ENCODE measurements at places on chromosomes 3 and 15.

- no peak for DNase-seq
Observed at GRCh38 chr3:14434126-14434497, 31.7 kb downstream of the SLC6A6 start.

- no peak for DNase-seq
Observed at GRCh38 chr15:58352026-58352929, 79.5 kb upstream of the LIPC start.

- DNase-seq, result no peak
Observed at GRCh38 chr3:47565734-47566550, 12.7 kb downstream of the CSPG5 start.

DNA sequence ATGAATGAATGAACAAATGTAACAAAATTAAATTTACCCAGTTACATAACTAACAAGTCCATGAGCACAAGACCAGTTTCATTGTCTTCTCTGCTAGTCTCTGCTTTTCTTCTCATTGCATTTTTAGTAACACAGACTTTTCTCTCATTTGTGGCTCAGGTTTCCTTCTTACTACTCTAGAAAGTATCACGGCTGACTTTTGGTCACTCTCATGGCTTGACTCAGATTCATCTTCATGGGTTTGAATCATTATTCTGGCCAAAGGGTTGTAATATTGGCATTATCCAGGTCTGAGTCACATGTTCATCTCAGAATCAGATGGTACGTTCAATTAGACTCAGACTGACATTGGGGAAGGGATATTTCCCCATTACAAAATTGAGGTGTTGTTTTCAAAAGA is 121.5 kb upstream of the SATB1 start:
- no peak for DNase-seq

DNA sequence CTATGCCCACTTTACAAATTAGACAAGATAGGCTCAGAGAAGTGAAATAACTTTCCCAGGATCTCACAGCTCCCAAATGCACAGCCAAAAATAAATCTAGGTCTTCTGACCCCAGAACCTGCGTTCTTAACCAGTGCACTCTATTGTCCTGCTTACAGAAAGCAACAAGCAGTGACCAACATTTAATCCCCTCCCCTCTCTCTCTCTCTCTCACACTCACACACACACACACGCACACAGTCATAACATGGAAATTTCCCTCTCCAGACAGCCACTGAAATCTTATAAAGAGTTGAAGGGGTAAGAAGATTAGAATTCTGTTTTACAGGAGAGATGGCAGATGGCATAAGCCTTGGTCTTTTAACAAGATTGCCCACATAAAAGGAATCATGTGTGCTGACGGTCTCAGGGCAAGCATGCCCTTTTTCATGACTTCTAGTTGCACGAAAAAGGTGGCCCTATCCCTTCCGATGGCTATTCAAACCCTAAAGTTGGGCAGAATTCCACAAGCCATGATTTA is 29.4 kb downstream of the EOGT start:
- no peak for DNase-seq

- no peak for DNase-seq
Observed at GRCh38 chr3:128591738-128592426, 58.7 kb downstream of the RPN1 start.

GRCh38 chr3:169478566-169479313 is 184.8 kb downstream of the MECOM start:
- no peak for DNase-seq

- no peak for DNase-seq
Observed at GRCh38 chr3:65251375-65251774, 563.6 kb upstream of the ADAMTS9 start.

- no peak for DNase-seq
Observed at GRCh38 chr15:72584006-72584405, 70.5 kb upstream of the GOLGA6B start.

DNA sequence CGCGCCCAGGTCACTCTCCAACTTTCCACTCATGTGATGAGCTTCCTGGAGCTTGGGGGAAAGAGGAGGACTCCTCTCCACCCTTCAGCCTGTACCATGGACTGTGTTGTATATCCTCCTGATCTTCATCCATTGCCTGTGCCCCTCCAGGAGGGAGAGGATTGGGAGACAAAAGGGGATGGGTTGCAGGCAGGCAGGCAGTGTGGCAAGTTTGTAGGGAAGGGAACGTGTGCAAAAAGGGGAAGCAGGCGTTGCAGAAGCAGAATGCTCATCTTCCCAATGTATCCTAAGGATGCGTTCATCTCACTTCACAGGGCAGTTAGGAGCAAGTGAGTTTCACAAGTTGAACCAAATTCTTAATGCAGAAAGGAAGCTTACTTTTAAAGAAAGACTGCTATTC is 28.1 kb upstream of the GHSR start:
- DNase-seq, result no peak

- DNase-seq, result no peak
Observed at GRCh38 chr15:70058642-70059360, 38.9 kb downstream of the TLE3 start.

DNA sequence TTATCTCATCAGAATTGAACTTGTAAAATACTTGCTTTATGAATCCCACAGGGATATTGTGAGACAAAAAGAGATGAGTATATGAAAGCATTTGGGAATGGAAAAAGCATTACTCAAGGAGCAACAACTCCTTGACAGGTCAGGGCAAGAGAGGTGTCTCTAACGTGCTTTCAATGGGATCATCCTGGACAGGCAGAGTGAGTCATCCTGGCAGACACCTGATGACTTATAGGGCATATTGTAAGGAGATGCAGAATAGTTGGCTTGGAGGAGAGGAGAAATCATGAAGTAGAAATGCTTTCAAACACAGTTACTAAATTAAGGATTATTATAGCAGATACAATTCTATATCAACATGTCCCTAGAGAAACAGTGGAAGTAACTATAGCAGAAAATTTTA is 71.9 kb upstream of the THSD4 start:
- DNase-seq, result no peak

GRCh38 chr15:80099241-80099640 is 39.8 kb downstream of the ZFAND6 start:
- DNase-seq, result no peak

- no peak for DNase-seq
Observed at GRCh38 chr3:193416629-193417028, 38.1 kb upstream of the ATP13A5 start.

DNA sequence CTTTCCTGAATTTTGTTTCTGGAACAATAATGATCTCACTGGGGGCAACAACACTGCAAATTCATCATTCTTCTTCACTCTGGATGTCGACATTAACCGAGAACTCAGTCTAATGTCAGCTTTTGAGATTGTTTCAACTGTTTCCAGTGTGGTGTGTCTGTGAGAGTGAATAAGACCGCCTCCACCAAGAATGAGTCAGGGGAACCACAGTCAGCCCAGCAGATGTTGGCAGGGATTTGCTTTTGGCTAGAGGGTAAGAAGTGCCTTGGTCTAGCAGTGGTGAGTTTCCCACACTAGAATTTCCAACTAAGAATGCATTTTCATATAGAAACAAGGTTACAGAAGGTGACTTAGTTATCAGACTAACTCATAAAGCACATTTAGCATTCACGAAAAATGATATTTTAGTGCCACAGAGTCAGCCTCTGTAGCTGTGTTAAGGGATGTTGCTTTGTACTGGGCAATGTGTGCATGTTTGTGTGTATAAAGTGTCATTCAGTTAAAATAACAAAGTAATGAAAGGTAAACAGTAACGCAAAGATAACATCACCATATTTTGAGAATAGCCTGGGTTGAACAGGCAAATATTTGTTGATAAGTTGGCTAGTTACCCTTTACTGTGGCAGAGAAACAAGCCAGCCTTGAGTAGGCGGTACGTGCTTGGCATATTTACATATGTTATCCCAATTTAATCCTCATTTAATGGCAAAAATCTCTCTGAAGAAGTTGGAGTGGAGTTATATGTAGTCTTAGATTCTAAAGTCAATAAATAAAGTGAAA is 33.8 kb downstream of the DRD3 start:
- no peak for DNase-seq

DNA sequence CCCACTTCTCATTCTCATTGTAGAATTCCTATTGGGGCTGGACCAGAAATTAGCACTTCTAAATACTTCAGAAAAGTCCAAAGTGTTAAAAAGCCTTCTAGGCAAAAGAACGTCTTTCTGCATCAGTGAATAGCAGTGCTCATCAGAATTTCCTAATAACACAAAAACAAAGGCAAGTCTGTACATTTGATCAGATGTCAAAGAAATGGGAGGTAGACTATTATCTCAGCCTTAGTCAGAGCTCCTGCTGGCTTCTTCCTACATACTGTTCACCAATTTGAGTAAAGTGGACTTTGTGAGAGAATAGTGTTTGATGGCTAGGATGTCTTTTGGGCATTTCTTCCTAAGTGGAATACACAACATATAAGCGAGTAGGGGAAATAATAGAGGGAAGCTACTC is 48.7 kb downstream of the FOXB1 start:
- no peak for DNase-seq

GRCh38 chr15:83612898-83613635 is 40.9 kb upstream of the ADAMTSL3 start:
- DNase-seq, result no peak

- no peak for DNase-seq
Observed at GRCh38 chr15:42604894-42605744, 29.7 kb downstream of the STARD9 start.

DNA sequence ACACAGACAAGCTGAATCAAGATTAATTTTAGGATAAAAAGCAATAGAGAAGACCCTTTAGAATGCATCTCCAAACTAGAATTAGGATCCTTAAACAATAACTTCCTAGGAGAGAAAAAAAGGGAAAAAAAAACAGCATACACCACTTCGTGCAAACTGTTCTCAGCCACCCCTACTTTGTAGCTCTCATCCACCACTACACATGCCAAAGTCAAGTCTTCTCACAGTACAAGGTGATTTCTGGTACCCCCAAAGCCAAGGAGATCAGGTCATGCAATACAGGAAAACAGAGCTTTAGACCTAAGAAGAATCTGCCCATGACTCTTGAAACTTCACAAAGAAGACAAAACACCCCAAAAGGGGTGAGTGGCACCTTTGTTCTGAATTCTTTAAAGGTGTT is 166.9 kb downstream of the SUCNR1 start:
- DNase-seq, result no peak

DNA sequence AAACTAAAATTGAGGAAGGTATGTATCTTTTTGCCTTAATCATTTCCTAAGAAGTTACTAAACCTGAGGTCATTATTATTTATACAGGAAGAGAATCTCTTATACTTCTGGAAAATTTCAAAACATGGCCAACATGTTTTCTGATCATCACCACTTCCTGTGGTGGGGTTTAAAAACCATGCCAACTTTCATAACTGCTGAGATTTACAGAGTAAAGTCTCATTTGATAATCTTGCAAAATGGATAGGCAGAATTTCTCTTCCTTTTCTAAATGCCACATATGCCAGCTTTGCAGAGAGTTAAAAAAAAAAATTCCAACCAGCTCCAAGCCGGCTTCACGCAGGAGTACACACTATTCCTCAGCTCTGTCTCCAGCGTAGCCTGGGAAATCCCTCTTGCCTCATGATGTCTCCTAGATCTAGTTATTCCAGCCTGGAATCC is 124.3 kb upstream of the SPRED1 start:
- no peak for DNase-seq

GRCh38 chr3:44510000-44510368 is 32.5 kb upstream of the ZNF445 start:
- DNase-seq, result no peak

GRCh38 chr15:91472316-91472756 is 372.3 kb downstream of the SV2B start:
- DNase-seq, result no peak

DNA sequence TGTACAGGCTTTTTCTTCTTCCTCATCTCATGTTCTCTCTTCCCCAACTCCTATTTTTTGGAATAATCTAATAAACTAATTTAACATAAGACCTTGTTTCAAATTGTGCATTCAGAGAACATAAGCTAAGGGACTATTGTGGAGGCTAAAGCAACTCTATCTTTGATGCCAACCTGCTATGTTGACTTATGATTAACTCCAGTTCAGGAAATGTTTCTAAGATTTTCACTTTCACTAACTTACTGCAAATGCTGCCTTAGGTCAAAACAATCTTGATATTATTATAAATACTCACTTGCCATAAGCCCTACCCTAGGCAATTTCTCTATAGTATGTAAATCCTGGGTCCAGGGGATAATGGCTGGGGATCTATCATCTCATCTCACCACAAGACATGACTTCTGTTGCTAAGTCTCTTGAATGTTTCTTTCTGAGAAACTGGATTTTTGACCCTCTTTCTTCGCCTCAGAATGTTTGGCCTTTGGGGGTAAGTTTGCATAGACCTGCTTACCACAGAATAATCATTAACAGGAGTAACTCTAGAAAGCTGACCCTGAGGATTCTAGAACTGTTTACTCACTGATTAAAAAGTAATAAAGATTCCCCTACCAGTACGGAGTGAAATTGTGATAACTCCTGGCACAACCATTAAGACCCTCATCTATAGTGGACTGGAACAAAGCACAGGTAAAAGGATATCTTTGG is 768.1 kb downstream of the GBE1 start:
- no peak for DNase-seq

GRCh38 chr3:120274739-120275167 is 10.3 kb downstream of the GPR156 start:
- no peak for DNase-seq

DNA sequence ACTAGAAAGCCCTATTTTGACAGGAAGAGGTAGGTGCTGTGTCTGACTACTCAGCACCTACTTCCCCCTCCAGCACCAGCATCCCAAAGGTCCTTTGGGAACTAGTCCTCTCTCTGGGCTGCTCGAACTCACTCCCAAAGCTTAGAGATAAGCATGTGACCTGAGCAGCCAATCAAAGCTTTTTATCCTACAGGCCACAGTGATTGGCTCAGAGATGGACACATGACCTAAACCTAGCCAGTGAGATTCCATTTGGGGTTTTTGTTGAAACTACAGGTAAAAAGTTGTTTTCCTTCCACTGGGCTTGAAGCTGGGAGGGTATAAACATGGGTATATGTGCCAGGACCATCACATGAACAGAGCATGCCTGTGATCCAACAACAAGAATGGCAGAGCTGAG is 186.5 kb upstream of the PPP2R3A start:
- no peak for DNase-seq

DNA sequence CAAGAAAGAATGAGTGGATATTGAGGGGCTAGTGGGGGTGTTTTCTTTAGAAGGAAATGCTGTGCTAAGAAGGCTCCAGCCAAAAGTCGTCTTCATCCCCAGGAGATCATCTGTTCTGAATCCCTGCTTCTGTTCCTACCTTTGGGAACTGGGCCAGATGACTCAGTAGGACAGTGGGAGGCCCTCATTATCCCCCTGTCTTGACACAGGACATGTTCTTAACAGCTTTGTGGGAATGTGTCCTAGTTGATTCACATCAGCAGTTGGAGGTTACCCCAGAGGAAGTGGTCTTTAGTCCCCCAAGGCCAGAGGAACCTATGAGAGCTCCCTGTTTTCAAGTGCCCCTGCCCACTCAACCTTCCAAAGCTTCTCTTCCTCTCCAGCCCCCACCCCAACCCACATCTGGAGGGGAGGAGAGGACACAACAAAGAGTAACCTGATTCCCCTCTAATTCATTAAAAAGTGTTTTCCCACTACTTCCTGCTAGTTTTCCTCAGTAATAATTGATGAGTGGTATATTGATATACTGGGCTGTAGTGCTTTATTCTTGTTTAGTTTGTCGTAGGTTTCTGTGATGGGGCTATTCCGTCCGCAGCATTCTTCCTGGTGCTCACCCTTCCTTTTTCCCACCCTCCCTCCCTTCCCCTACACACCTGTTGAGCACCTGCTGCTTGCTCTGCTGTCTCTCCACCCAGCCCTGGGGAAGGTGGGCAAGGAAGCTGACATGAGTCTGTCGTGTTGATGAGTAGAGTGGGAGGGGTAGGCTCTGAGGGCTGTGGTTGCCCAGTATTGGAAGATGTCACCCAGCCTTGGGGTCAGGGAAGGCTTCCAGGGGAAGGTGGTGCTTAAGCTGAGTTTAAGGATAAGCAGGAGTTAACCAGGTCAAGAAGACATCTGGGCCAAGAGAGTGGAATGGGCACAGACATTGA is 9.3 kb downstream of the PXYLP1 start:
- DNase-seq, result no peak
